ENCODE measurements at places on chromosomes 7 and 10.
A peak's percentile ranks its signal among the peaks of the same experiment; 100 is the strongest.

DNA sequence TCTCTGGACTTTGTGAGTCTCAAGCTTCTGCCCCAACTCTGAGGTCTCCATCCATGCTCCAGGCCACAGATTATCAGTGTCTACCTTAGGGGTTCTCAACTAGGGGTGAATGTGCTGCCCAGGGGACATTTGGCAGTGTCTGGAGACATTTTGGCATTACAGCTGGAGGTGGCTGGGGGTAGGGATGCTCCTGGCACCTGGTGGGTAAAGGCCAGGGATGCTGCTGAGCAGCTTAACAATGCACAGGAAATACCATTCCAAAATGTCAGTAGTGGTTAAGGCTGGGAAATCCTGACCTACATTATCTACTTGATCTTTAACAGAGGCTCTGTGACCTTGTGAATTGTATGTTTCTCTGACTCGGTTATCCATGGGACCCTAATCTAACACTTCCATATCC lies 67.3 kb upstream of the PALS2 start:
- DNase-seq = no peak

- DNase-seq = no peak
These were observed 569.4 kb downstream of the HTR7 start for GRCh38 chr10:90288391-90288933.

DNA sequence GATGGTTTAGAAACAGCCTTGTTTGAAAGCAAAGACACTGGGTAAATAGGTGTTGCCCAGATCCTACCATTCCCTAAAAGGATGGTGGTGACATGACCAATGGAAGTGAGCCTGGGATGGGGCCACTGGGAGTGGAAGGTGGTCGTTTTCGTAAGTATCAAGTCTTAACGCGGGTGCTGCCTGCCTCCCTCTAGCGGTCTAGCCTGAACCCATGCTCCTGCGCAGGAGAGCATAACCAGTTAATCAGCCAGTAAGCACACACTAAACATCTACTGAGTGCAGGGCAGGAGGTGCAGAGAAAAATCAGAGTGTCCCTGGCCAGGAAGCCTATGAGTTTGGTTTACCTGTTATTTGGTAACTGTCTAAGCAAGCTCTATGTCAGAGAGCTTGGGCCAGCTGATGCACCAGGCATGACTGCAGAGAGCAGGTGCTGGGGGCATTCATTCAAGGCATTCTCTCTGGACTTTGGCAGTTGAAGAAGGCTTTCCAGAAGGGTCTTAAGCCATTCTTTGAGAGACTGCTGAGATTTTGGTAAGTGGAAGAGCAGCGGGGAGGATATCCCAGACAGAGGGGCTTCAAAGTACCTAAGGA lies 930 bp downstream of the GARIN1A start:
- peak; percentile 70 for DNase-seq

DNA sequence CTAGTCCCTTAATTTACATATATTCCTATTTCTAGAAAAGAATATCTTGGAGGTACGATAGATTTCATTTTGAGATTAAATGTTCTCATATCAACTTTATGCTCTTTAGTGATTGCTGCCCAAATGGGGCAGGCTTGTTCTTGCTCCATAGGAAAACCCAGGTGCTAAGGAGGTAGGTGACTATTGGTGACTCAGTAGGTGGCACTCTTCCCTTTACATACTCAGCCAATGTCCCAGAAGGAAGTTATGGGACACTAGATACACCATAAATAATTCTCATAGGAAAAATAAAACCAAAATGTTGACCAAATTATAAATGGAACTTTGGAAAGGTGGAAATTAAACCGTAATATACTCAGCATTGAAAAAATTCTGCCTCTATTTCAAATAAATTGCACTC lies 4.0 kb downstream of the SKAP2 start:
- DNase-seq = peak; percentile 63

DNA sequence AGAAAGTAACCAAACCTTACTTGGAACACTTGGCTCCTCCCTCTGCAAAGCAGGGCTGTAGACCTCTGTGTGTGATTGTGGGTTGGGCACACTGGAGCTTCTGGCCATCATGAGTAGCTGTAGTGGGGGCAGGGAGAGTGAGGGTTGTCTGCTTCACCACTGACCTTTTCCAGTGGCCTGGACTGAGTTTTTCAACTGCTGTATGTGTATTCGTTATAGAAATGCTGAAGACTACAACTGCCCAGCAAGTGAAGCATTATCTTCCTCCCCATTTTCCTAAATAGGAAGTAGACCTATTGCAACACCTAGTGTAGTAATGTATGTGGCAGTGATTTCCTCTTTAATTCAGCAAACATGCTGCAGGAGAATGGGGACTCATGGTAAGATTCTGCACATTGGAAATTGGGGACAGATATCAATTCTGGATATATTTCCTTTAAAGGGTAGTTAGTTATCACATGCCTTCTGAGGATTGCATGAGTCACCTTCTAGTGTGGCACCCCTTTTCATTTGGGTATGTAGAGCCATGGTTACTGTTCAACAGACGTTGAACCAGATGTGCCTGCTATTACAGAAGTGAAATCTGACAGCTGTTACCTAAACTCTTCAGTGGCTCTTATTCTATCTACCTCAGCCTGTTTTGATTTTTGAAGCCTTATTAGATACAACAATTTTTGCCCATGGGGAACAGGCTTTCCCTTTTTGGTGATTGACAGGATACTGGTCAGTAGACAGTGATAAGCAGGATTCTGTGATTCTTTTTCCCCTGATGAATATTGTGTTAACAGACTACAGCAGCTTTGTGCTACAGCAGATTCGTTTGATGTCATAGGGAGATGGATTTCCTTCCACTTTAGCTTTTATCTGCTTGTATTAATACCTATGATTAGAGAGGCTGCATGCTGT lies 130.9 kb downstream of the SND1 start:
- peak; percentile 10 for DNase-seq

GRCh38 chr10:97714401-97715258 lies 1.1 kb downstream of the MARVELD1 start:
- DNase-seq = peak; percentile 62

GRCh38 chr7:30080818-30081217 lies 52.6 kb downstream of the PLEKHA8 start:
- peak; percentile 9 for DNase-seq

DNA sequence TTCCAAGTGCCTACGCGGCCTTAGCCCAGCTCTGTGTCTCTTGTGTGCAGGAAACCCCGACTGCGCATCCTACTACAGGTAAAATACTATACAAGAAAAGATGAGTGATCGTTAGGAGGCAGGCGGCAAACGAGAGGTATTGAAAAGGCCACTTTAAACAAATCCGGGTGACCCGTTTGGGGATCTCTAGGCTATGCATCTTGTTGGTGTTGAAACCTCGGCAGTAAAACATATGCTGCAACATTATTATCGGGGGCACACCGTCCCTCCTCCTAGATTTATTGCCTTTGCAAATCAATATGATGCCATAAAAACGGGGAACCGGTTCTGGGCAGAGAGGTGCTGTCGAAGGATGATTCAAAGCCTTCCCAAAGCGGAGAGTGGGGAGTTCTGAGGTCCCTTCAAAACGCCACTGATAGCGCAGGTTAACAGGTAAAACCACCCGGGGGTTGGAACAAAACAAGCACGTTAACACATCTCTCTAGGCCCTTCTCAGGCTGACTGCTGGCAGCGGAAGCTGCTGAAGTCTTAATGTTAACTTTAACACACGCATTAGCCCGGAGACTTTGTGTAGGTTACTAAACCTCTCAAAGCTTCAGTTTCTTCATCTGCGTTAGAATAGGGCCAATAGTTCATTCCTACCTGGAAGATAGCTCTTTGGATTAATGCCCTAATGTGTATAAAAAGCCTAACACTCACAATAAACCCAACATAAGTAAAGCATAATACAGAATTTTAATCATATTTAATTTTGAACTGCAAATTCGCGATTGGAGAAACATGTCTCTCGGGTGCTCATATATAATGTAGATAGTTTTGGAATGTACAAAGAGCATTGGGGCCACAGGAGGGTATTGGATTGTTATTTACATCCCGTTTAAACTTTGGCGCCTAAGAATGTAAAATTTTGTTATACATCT lies 2.6 kb upstream of the TBX20 start:
- DNase-seq = no peak

- DNase-seq = peak; percentile 54
These were observed 20.0 kb downstream of the RBM17 start for GRCh38 chr10:6108631-6109443.

- no peak for DNase-seq
These were observed 82.7 kb downstream of the REEP3 start for GRCh38 chr10:63603709-63604445.

DNA sequence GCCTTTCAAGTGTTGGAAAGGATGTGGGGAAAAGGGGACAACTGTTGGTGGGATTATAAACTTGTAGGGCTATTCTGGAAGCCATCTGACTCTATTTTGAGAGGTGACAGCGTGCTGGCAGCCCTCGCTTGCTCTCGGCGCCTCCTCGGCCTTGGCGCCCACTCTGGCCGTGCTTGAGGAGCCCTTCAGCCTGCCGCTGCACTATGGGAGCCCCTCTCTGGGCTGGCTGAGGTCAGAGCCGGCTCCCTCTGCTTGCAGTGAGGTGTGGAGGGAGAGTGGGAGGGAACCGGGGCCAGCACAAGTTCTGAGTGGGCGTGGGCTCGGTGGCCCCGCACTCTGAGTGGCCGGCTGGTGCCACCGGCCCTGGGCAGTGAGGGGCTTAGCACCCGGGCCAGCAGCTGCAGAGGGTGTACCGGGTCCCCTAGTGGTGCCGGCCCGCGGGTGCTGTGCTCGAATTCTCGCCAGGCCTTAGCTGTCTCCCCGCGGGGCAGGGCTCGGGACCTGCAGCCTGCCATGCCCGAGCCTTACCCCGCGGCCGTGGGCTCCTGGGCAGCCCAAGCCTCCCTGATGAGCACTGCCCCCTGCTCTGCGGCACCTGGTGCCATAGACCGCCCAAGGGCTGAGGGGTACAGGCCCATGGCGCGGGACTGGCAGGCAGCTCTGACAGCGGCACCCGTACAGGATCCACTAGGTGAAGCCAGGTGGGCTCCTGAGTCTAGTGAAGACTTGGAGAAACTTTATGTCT lies 33.6 kb downstream of the PLAU start:
- no peak for DNase-seq

GRCh38 chr10:117137911-117138642 lies at the start of gene VAX1:
Gene VAX1, minus strand, starts transcription at chr10:117138270. Its CDS starts 214 bp downstream, at chr10:117138056.
- peak; percentile 10 for DNase-seq

GRCh38 chr10:132388891-132389432 lies 8.0 kb upstream of the PWWP2B start:
- DNase-seq = no peak

DNA sequence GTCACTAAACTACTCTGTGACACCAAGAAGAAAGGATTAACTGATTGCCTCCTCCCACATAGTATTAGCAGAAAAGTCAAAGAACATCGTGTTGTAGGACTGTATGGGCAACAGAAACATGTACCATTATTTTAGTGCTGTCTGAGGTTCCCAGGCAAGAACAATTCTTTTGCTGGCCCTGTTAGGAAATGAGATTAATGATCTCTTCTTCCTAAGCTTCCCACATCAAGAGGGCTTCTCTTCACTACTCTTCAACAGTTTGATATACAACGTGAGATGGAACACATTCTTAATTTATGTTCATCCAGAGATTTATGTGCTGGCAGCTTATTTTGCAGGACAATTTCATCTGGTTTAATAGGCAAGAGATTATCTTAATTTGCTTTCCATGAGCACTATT lies 219.6 kb downstream of the DOCK4 start:
- no peak for DNase-seq

- no peak for DNase-seq
These were observed 89.6 kb downstream of the USP6NL start for GRCh38 chr10:11521860-11522259.

- no peak for DNase-seq
These were observed 59.1 kb upstream of the SMNDC1 start for GRCh38 chr10:110363572-110364411.

DNA sequence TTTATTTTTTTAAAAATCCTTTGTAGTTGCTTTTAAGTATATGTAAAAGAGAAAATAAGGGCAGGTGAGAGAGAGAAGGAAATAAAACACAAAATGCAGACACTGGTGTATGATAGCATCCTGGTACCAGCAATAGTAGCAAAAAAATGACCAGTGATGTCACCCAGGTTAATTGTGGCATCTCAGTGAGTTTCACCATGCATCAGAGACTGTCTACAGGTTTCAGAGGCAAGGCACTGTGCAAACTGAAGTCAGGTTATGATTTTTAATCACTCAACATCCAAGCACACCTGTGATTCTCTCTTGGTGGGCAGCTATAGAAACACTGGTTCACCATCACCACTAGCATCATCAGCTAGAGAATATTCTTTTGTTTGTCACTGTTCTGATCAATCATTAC lies 509.3 kb downstream of the SORCS1 start:
- no peak for DNase-seq

DNA sequence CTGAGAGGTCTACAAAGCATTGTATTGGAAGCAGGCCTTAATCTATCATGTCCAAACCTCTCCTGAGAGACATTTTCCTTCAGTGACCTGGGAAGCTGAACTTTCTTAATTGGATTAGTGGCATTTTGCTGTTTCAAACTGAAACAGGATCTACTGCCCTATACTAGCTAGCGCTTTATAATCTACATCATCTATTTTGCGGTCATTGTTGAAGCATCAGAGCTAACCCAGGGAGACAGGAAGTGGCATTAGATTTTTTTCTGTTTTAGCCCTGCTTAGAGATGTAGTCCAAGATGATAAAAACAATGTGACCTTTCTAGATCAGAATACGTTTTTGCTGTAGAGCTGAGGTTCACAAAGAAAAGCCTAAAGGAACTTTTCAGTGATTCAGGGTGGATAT lies 147.4 kb upstream of the AGR3 start:
- DNase-seq = peak; percentile 21

- no peak for DNase-seq
These were observed 40.6 kb upstream of the CNPY1 start for GRCh38 chr7:155586843-155587440.

DNA sequence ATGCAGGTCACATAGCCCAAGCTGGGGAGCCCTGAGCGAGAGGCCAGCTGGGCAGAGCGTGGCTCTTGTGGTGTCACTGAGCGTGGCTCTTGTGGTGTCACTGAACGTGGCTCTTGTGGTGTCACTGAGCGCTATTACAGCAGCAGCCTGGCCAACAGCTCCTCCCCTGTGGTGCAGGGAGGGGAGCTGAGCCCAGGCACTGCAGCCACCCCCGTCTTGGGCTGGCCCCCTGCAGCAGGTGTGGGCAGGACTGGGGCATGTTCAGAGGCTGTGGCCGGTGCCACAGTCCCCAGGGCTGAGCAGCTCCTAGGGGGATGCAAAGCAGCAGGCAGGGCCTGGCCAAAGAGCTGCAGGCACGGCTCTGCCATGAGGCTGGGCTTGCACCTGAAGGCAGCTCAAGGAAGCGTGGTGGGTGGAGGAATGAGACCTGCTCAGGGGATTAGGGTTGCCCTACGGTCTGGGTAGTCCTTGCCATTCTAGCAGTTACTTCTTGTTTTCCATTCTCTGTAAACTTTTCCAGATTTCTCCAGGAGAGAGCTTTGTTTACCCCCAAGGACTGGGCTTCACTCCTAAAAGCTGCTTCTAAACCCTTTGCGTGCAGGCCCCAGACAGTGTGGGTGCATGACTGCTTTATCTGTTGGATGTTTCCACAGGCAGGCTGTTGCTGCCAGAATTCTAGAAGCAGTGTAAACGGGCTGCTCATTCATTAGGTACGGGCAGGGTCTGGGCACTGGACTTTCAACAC lies 29.2 kb downstream of the ZNF783 start:
- DNase-seq = no peak
